ENCODE measurements at places on chromosomes 1 and 21. TPM values are rescaled to one million over a fixed set of nuclear protein-coding genes. Genes with fewer than 3 reads are reported as not detected.

Gene CD1B
- total RNA-seq: not detected

Gene NBPF20
- total RNA-seq: 1.1 TPM

Gene CD2
- total RNA-seq: not detected

Gene FUCA1
- total RNA-seq: 2.3 TPM

Gene NUDT4B
- total RNA-seq: 8.8 TPM

Gene RYR2
- not detected for total RNA-seq

All from SJSA1 (cell line).